SK-MEL-5 (cell line): ENCODE measurements at places on chromosomes 16 and 17. TPM values are rescaled to one million over a fixed set of nuclear protein-coding genes. Genes with fewer than 3 reads are reported as not detected.
A peak's percentile ranks its signal among the peaks of the same experiment; 100 is the strongest.

Gene WFDC1
- 714 and 808 TPM in 2 replicates for total RNA-seq

Gene TBC1D3G
- not detected in 2 replicates for total RNA-seq

Gene CD300LD
- total RNA-seq = not detected in 2 replicates

Gene SOST
- not detected in 2 replicates for total RNA-seq

Gene AURKB
- total RNA-seq = 66.5 and 78.0 TPM in 2 replicates

Gene KRTAP2-3
- total RNA-seq = not detected in 2 replicates

Gene ALOXE3
- total RNA-seq = not detected in 2 replicates

Gene TEX19
- 0.05 and 0.19 TPM in 2 replicates for total RNA-seq

Gene HNF1B
- total RNA-seq = not detected in 2 replicates

Gene C1QTNF1
- 15.7 and 15.8 TPM in 2 replicates for total RNA-seq

Gene ETV4
- 154 and 164 TPM in 2 replicates for total RNA-seq

GRCh38 chr16:71734511-71734910, 10.0 kb upstream of the PHLPP2 start:
- DNase-seq = no peak

DNA sequence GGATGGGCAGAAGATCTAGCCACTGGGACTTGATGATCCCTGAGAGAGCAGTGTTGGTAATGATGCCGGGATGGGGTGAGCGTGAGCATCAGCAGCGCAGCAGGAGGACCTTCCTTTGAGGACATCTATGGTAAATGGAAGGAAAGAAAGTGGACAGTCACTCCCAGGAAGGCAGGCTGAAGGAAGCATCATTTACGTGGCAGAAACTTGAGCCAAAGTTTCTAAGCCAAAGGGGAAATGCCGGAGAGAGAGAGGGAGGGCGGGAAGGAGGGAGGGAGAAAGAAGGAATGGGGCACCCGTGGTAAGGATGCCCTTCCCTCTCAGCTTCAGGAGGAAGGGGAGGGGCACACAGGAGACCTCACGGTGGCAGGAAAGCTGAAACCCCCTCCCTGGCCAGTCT, 86.3 kb upstream of the CACNG5 start:
- DNase-seq = no peak

- DNase-seq = no peak
These were observed 86.9 kb upstream of the HLF start for GRCh38 chr17:55177855-55178217.

DNA sequence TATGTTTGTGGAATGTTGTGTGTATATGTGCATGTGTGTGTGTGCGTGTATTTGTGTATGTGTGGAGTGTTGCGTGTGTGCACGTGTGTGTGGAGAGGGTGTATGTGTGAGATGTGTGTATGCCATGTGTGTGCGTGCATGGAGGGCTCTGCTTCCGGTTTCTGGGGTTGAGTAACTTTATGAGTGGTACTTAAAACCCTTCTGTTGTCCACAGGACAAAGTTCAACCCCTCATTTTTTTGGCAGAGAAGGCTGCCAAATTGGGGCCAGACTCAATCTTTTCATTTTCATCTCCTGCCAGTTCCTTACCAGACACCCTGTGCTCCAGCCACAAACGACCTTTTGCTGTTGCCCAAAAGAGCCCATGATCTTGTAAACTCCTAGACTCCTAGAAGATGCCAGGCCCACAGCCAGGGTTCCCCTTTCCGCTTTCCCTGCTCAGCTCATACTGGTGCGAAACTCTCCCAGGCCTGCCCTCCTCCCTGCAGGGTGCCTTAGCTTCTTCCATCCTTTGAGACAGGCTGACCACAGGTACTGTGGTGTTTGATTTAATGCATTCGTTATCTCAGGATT, 100.2 kb downstream of the CMIP start:
- DNase-seq = no peak

DNA sequence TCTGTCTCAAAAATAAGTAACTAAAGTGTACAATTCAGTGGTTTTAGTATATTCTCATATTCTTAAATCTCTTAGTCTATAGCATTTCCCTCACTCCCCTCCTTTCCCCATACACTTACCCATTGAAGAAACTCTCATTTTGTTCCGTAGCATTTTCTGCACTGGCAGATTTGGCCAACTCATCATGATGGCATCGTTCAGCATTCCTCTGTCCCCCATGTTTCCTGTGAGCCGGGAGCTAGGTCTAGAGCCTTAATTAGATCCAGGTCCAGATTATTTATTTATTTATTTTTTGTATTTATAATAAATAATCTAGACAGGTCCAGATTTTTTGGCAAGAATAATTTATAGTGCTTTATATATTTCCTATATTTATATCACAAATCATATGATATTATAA, 31.0 kb downstream of the HEATR3 start:
- DNase-seq = no peak

DNA sequence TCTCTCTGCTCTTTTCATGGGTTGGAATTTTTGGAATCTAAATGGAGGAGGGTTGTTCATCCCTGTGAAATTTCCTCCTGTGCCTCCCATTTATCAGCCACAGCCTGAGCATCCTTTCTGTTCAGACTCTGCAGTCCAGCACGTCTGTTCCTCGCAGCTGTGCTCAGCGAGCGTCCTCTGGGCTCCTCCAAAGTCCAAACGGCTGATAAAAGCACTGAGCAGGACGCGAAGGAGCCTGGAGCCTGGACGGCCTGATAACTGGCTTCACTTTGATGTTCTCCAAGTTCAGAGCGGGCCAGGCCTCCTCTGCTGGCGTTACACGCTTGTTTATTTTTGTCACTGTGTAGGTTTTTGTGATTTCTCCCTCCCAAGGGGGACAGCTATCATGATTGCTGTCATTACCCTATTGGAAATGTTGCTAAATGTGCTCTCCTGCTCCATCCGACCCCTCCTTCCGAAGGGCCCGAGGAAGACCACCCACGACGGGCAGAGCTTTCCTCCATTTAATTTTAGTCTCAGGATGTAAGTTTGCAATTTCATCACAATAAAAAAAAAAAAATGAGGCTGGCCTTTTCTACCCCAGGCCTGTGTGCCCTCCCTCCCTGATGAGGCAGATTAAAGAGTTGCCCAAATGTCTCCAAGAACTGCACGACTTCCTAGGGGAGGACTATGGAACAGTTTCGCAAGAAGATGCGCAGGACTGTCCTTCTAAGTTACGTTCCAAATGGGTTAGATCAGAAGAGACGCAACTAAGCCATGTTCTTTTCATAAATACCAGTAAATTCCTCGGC, 290.5 kb upstream of the FOXF1 start:
- no peak for DNase-seq

- DNase-seq = no peak
These were observed 3.6 kb upstream of the SLC6A4 start for GRCh38 chr17:30239089-30239462.

DNA sequence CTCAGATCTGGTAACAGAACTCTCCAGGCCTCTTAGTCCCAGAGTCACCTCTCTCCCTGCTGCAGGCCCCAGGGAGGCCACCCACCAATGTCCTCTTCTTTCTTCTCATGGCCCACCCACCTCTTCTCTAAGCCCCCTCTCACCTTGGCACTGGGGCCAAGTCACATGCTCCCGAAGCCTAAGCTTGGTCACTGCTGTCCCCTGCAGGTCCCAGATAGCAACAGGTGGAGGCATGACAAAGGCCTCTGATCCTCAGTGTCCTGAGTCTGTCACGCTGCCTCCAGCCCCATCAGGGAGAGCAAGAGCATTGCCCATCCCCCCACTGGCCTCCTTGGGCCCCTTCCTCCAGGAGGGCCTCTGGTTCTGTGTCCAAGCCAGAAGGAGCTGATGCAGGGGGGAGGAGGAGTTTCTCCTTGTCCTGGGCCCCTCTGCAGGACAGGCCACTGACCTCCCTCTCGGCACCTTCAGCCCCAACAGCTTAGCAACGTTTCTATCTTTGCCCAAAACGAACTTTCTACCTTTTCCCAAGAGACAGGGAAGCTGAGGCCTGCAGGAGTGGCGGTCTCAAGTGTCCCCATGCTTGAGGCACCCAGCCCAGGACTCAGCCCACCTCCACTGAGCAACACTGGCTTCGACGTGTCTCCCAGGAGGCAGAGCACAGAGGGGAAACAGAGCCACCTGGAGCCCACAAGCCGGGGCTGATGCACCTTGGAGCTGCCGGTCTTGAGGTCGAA, 8.6 kb downstream of the P2RX1 start:
- no peak for DNase-seq

DNA sequence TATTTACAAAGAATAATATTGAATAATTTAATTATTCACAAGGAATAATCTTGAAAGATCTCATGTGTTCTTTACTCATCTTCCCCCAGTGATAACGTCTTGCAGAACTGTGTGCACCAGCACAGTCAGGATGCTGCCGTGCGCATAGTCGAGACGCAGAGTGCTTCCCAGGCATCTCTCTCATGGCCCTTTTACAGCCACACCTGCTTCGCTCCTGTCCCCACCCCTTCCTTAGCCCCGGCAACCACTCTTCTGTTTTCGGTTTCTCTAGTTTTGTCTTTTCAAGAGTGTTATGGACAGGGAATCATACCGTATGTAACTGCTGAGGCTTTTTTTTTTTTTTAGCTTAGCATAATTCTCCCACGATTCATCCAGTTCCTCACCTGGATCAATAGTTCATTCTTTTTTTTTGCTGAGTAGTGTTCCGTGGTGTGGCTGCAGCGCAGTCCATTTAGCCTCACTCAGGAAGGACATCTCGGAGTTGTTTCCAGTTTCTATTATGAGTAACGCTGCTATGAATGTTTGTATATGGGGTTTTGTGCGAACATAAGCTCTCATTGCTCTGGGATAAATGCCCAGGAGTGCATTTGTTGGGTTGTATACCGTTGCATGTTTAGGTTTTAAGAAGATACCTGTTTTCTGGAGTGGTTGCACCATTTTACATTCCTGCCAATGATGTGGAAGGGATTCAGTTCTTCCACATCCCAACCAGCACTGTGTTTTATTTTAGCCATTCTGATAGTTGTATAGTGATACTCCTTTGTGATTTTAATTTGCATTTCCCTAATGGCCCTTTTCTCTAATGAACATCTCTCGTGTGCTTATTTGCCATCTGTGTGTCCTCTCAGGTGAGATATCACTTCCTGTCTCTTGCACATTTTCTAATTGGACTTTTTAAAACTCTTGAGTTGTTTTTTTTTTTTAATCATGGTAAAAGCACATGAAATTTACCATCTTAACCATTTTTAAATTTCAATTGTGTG, 47.6 kb downstream of the SEC14L1 start:
- DNase-seq = no peak

GRCh38 chr16:89053725-89054029, 40.0 kb upstream of the ACSF3 start:
- DNase-seq = no peak

- DNase-seq = no peak
These were observed 28.5 kb upstream of the KDM8 start for GRCh38 chr16:27174798-27175197.

DNA sequence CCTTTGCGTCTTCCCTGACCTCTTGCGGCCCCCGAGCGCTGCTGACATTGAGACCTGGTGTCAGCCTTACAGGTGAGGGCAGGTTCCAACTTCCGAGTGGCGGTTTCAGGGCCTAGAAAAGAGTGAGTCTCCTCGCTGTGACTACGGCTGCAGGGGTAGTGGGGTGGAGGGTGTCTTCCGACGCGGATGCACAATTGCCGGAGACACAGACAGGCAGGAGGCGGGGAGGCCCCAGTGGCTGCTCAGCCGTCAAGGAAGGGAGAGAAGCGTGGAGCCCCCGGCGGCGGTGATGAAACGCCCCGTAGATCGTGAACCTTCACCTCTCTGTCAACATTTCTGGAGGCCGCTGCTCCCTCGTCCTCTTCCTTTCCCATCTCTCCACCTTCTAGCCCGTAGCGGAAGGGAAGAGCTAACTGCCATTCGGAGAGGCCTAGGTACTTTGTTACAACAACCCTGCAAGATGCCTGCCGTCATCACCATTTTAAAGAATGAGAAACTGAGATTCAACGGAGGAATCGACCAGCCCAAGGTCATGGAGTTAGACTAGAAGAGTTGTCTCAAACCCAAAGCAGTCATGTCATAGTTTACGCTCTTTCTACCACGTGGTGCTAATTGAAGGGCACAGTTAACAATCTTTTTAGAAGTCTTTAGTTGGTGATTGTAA, 485 bp downstream of the DNAJA3 start:
- no peak for DNase-seq

GRCh38 chr17:1006054-1006453, 9.1 kb downstream of the TIMM22 start:
- DNase-seq = no peak

DNA sequence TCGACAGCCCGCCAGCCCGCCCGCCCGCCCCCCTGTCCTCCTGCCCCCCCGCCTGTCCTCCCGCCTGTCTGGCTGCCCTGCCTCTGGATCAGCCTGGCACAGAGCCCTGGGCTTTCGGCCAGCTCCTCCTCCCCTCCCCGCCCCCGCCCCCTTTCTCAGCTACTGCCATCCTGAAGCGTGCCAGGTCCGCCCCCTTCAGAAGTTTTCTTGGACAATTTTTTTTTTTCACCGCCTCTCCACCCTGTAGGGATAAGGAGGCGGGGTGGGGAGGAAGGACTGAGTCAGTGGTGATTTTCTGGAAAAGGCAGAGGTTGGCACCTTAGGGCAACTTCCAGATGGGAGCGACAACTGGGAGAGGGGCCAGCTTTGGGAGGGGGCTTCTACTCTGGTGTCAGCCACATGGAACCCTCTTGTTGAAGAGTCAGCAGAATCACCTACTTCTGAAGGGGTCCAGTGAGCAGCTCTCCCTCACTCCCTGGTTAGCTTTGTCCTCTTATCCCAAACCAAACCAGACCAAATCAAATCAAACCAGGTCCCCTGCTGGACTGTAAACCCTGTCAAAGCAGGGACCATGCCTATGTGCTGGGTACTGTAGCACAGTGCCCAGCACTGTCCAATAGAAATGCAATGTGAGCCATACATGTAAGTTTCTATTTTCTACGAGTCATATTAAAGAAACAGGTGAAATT, 19.7 kb downstream of the IGF2BP1 start:
- peak; percentile 48 for DNase-seq

DNA sequence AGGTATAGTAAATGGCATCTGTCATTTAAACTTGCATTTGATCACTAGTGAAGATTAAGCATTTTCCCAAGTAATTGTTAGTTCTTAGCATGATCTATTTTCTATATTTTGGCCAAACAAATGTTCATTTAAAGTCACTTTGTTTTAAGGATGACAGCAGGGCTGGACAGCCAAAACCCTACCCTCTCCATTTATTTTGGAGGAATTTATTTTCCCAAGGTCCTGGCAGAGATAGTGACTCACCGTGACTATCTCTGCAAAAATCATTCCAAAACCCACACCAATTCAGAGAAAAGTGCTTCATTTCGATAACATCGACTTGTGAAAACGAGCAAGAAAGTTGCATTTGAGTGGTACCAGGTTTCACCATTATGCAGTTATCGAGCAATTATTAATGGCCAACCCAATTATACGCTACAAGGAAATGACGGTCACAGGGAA, 665 bp upstream of the AKAP1 start:
- DNase-seq = no peak

DNA sequence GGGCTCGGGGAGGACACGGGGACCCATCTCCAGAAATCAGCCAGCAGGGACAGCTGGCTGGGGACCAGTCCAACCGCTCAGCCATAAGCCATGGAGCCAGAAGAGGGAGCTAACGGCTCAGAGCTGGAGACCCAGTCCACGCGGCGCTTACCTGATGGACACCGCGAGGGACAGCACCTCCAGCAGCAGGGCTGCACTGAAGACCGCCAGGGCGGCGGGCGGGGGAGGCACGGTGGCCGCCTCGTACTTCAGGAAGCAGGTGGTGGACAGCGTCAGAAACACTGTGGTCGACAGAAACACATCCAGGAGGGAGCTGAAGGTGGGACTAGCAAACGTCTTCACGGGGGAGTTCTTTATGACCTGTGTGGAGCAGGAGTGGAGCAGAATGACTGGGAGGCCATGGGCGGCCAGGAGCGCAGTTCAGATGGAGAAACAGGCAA, 102.6 kb upstream of the CREBBP start:
- DNase-seq = peak; percentile 75

- DNase-seq = peak; percentile 24
These were observed 82.3 kb downstream of the SSH2 start for GRCh38 chr17:29847527-29848400.

GRCh38 chr17:3986270-3986938, 22.2 kb upstream of the ATP2A3 start:
- no peak for DNase-seq
